ENCODE measurements at places on chromosomes 2 and 18.

- no peak for DNase-seq
Measured at GRCh38 chr18:74652392-74652988, 54.8 kb downstream of the ZNF407 start.

GRCh38 chr2:38390947-38391346 is 13.9 kb upstream of the ATL2 start:
- no peak for DNase-seq

- DNase-seq: no peak
Measured at GRCh38 chr2:165560377-165560988, 91.0 kb downstream of the CSRNP3 start.

DNA sequence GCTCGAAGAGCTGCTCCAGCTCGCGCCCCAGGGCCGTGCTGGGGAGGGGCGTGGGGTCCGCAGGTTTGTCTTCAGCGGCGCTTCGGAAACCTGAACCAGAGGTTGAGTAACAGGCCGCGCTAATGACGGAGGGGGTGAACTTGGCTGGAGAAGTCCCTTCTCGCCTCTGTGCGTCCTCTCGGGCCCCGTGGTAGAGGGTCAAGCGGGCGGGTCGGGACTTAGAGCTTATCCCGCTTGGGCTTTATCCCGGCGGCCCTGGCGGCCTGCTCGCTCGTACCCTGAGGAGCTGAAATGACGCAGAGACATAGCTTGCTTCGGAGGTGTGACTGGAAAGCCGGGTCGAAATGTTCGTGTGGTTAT is 479 bp downstream of the RNMT start:
- no peak for DNase-seq

DNA sequence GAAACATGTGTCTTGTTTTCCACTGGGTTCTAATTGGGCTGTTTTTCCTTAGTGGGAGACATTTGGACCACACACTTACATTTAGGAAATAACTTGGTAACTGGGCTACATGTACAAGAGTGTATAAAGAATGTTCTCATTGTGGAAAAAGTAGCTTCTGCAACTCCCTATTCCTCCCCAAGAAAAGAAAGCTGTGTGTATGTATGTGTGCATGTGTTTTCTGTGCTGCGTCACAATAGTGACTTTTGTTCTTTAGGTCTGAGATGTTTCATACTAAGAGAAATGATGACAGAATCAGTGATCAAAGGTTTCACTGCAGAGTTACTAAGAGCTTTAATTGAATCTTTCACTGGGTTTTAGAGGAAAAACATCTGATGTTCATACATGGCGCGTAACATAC is 82.7 kb downstream of the TANC1 start:
- no peak for DNase-seq

Measured in stimulated activated CD8-positive, alpha-beta memory T cell treated with anti-CD3 and anti-CD28 coated beads, Interleukin-2, amount 100 ng/mL, for 1 hour (primary cell).